ENCODE measurements at places on chromosomes 2 and 18.

- no peak for DNase-seq
Observed at GRCh38 chr2:160207804-160208654, 8.0 kb upstream of the ITGB6 start.

GRCh38 chr18:68035774-68036522, 519.4 kb upstream of the DSEL start:
- no peak for DNase-seq

DNA sequence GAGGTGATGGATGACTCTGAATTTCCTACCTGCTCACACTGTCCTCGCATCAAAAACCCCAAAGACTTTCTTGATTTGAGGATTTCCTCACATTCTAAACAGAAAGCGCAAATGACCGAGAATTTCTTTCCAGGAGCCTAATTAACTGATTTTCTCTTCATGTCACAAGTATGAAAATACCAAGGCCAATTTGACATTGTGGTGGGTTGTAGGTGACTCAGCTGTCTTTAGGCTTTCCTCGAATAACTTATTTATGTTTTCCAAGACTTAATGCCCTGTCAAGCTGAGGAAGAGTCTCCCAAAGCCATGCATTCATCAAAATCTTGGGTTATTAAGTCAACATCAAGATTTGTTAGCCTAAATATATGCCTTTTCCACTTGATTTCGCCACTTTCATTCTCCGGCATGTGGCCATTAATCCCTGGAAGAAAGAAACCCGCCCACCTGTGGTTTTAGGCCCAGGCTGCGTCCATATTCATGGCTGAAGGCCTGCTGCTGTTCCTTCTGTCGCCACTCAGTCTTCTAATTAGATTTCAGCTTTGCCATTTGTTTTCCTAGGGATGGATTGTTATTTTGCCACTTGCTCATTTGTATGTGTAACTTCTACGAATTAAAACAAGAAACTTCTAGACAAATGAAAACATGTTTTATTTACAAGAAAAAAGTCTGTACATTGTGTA, 84.9 kb downstream of the ST6GAL2 start:
- DNase-seq, result no peak

DNA sequence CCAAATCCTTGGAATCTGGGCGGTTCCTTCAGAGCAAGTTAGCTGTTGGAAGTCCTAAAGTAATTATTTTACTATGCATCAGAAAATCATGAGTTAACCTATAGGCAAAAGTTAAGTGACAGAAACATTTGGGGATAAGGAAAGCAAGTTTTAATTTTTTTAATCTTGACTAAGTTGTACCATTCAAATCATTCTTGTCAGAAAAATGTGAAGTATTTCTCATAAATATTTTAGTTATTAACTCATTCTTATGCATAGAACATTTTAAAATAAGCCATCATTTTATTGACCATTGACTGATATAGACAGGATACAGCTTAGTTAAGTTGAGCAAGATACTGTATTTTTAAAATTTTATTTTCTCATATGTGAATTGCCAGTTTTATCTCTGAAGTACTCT, 98.2 kb upstream of the FOSL2 start:
- no peak for DNase-seq

DNA sequence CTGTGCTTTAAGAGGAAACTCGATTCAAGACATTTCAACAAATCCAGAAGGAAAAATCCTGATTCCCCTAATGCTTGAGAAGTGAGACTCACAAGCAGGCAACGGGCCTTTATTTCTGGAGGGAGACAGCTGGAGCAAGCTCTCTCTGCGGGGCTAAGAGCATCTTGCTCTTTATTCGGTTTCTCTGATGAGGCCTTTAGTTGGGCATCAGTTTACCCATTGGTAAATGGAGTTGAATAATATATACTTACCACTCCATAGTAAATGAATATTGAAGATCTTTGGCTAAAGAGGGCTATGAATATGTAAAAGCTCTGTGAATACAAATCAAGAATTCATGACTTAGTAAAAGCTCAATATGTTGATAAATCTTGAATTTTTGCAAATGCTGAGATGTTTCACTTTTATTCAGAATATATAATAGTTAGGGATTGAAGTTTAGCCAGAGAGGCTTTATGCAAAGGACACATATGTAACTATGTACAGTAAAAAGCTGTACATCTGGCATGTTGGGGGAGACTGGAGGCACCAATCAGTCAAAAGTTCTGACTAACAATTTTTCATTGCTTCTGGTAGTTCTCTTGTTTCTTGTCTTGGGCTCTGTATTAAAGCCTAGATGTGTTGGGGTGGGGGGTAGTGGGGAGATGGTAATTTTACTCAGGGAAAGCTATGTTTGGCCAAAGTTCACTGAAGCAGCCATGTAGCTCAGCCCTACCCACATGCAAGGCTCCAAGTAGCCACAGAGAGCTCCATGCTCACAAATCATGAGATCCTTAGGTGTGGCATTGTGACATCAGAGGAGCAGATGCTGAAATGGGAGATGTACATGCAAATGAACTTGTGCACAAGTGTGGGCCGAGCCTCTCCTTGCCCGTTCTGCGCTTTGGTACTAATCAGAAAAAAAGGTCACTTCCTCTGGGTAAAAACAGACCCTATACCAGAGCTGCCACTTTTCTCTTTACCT, 200.2 kb downstream of the SATB2 start:
- no peak for DNase-seq

DNA sequence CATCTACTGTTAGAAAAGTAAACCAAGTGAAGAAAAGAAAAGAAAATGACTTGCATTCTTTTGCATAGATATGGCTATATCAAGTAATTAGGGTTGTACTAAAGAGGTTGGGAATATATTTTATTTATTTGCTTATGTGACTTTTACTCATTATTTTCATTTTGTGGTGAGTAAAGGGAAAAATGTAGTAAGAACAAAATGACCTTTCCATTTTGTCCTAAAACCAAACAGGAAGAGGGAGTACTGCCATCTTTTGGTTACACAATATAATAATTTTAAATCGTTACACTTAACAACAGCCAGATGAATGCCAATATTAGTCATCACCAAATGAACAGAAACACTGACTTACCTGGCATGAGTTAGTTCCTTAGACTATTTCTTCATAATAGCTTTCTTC, 47.3 kb upstream of the NDUFV2 start:
- no peak for DNase-seq

GRCh38 chr2:99653433-99653832, 163.6 kb upstream of the REV1 start:
- no peak for DNase-seq

- DNase-seq, result no peak
Observed at GRCh38 chr2:215435280-215435869, 493 bp downstream of the FN1 start.

- no peak for DNase-seq
Observed at GRCh38 chr18:3440341-3440740, 9.6 kb upstream of the TGIF1 start.

- no peak for DNase-seq
Observed at GRCh38 chr2:86671337-86671981, 47.8 kb upstream of the RNF103 start.

DNA sequence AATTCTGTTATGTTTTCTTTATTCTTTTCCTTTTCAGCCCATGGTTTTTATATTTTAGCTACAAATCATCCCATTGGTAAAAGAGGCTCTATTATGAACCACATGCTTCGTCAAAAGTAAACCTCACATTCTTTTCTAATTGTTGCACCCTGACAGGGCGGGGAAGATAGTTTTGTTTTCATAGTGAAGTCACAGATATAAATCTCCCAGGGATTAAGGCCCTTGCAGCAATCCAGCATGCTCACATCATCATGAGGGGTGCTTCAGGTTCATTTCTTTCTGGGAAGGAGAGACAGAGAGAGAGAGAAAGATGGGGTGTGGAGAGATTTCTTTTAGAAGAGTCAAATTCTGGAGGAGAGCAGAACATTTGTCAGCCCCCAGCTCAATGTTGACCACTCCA, 124.5 kb upstream of the CDC42EP3 start:
- DNase-seq, result no peak

DNA sequence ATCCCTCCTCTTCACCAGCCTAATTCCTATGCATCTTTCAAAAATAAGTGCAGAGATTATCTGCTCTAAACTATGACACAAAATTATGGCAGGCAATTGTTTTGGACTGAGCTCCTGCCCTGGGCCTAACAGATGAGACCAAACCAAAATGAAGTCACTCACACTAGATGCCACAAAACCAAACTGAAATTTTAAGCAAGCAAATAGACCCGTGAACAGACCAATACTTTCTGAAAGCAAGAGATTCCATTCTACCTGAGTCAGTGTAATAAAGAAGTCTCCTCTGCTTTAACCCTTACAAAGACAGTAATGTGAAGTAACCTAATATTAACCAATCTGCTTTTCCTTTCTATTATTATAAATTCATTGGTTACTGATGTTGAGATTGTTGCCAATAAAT, 84.3 kb downstream of the RIT2 start:
- no peak for DNase-seq

DNA sequence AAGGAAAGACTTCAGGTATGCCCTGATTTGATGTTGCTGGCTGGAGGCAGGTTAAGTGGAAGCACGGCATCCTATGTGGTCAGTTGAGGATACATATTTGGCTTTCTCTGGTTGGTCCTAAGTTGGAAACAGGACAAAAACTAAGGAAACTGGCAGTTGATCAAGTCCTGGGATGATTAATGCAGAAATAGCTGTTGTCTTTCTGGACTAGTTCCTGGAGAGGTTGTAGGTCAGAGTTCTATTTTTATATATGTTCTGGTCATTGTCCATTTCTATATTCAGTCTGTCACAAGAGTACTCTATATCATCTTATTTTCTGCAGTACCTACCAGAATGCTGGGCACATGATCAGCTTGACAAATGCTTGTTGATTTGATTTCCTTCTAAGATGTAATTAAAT, 4.0 kb upstream of the SLC35F5 start:
- DNase-seq, result no peak

- DNase-seq, result no peak
Observed at GRCh38 chr2:237012004-237012403, 73.7 kb upstream of the COPS8 start.
